Effector memory CD8-positive, alpha-beta T cell (primary cell): ENCODE measurements at places on chromosomes 2 and 18.

GRCh38 chr18:58038063-58038462 is 6.0 kb upstream of the NEDD4L start:
- H3K4me1 ChIP-seq, result peaks cover 6% of the 10 kb centered on the region
- H3K27me3 ChIP-seq, result peaks cover 42% of the 10 kb centered on the region
- no peak overlapping the region for H3K27ac ChIP-seq
- no peak for DNase-seq
- no peak overlapping the region for H3K4me3 ChIP-seq

DNA sequence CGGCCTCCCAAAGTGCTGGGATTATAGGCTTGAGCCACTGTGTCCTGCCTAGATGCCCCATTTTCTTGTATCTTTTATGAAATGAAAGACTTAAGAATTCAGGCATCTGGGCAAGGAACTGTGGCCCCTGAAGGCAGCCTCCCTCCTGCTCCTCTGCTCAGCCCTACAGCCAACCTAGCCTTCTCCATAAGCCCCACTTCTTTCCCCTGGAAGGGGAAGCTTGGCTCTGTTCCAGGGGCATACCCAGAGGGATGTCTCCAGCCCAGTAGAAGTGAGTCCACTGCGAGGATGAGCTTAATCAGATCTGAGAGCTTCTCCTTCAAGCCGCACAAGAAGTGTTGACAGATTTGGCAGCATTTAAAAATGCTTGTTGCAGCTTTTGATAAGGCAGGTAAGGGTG is 39.7 kb downstream of the RHOB start:
- no peak overlapping the region for H3K4me3 ChIP-seq
- H3K4me1 ChIP-seq, result peaks cover 1% of the 10 kb centered on the region
- H3K36me3 ChIP-seq, result no peaks in the 10 kb centered on the region
- H3K27ac ChIP-seq, result no peak overlapping the region
- no peak for DNase-seq

DNA sequence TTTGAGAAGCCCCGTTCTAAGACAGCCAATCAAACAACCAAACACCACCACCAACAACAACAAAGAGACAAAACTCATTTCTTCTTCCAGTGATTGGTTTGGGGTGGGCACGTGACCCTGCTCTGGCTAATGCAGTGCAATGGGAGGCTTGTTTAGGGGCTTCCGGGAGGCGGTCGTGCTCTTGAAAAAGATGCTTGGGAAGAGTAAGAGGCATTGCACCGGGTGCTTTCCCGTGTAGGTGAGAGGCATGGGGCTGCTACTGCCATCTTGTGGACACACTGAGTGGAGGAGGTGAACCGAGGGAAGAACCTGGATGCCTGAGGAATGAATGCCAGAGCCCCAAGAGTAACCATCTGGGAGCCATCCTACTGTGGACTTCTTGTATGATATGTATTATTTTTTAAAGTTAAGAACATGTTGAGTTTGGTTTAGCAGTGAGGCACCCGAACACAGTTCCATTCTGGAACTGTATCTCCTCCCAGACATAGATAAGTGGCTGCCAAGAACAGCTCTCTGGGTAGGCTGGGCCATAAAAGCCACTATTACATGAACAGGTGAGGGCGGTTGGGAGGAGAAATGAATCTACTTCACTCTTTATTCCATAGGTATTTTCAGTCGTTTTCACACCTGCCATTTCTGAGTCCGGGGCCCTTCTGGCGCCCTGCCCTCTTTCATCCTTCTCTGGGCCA is 19.1 kb upstream of the ARHGAP25 start:
- H3K4me3 ChIP-seq, result peak overlapping the region; percentile 42
- H3K27me3 ChIP-seq, result no peaks in the 10 kb centered on the region
- no peak overlapping the region for H3K27ac ChIP-seq
- no peaks in the 10 kb centered on the region for H3K36me3 ChIP-seq
- peaks cover 38% of the 10 kb centered on the region for H3K4me1 ChIP-seq
- DNase-seq, result peak; percentile 44

DNA sequence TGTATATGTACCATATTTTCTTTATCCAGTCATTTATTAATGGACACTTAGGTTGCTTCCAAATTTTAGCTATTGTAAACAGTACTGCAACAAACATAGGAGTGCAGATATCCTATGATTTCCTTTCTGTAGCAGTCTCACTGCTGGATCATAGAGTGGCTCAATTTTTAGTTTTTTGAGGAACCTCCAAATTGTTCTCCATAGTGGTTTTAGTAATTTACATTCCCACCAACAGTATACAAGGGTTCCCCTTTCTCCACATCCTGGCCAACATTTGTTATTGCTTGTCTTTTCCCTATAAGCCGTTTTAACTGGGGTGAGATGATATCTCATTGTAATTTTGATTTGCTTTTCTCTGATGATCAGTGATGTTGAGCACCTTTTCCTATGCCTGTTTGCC is 114.3 kb downstream of the TMEM17 start:
- no peak overlapping the region for H3K4me3 ChIP-seq
- peaks cover 19% of the 10 kb centered on the region for H3K27me3 ChIP-seq
- H3K27ac ChIP-seq, result no peak overlapping the region
- H3K4me1 ChIP-seq, result no peaks in the 10 kb centered on the region
- no peak for DNase-seq
- no peaks in the 10 kb centered on the region for H3K36me3 ChIP-seq

GRCh38 chr2:53629501-53629900 is 138.1 kb upstream of the CHAC2 start:
- no peak overlapping the region for H3K4me3 ChIP-seq
- no peak overlapping the region for H3K27ac ChIP-seq
- no peak for DNase-seq
- no peaks in the 10 kb centered on the region for H3K27me3 ChIP-seq
- H3K4me1 ChIP-seq, result no peaks in the 10 kb centered on the region

DNA sequence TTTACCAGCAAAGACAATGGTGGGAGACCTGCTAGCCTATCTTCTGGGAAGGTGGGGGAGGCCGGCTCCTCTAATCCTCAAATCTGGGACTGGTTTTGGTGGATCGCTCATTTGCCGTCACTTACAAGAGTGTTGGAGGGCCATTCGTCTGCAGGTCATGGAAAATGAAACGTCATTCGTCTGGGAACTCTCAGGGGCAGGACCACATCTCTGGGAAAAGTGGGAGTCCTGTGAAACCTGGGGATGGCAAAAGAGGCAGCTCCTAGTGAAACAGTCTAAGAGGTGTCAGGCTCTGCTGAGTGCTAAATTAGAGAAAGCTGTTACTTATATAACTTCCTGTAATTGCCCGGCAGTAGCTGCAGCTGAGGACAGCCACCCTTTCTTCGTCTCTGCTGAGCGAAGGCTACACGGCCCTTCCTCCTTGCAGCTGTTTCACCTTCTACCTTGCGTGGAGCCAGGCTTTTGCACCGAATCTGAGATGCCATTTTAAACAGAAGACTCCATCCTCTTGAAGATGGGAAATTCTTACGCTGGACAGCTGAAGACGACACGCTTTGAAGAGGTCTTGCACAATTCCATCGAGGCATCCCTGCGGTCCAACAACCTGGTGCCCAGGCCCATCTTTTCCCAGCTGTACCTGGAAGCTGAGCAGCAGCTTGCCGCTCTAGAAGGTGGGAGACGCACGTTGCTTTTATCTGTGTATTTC is 22.4 kb downstream of the GREB1 start:
- no peak overlapping the region for H3K4me3 ChIP-seq
- peaks cover 5% of the 10 kb centered on the region for H3K4me1 ChIP-seq
- H3K27ac ChIP-seq, result no peak overlapping the region
- DNase-seq, result no peak
- H3K36me3 ChIP-seq, result no peaks in the 10 kb centered on the region

DNA sequence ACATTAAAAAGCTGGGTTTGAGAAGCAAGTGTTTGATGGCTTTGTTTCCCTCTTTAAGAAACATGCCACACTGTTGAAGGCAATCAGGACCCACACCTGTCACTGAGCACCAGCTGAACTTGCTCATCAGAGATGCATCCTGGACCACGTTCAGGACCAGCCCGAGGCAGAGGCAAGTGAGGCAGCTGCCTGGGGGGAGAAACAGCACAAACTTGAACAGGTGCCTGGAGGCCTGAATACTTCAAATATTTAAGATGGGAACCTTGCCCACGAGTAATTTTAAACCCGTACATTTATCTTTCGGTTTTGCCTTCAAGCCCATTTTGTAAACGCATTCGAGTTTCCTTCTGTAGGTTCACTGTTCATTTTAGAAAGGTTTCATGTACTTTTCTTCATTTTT is 421.3 kb downstream of the NYAP2 start:
- H3K4me3 ChIP-seq, result no peak overlapping the region
- no peaks in the 10 kb centered on the region for H3K4me1 ChIP-seq
- H3K27ac ChIP-seq, result no peak overlapping the region
- H3K27me3 ChIP-seq, result no peaks in the 10 kb centered on the region
- no peaks in the 10 kb centered on the region for H3K36me3 ChIP-seq
- DNase-seq, result no peak

- H3K27me3 ChIP-seq, result no peaks in the 10 kb centered on the region
- peaks cover 18% of the 10 kb centered on the region for H3K4me1 ChIP-seq
- no peak for DNase-seq
- peaks cover 23% of the 10 kb centered on the region for H3K36me3 ChIP-seq
These were observed 160.8 kb downstream of the AGPS start for GRCh38 chr2:177553176-177553884.

DNA sequence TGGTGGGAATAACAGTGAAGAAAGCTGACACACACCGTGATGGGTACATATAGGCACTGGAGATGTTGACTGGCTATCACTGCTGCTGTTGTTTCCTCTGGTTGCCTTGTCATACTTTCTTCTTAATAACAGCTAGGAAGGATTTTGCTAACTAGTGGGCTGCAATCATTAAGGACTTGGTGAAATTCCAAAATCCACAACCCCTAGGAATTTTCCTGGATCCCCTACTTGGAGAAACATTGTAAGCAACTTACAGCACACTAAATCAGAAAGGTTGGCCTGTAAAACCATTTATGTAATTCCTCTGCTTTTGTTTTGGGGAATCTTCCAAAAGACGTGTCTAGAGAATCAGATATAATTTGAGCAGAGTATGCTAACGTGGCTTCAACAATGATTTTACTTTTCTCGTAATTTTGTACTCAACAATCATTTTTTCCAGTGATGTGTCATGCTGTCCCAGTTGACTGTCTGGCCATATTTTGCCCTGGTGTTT is 8.0 kb upstream of the COL3A1 start:
- H3K4me1 ChIP-seq, result no peaks in the 10 kb centered on the region
- H3K36me3 ChIP-seq, result no peaks in the 10 kb centered on the region
- H3K27me3 ChIP-seq, result no peaks in the 10 kb centered on the region
- H3K27ac ChIP-seq, result no peak overlapping the region
- H3K4me3 ChIP-seq, result no peak overlapping the region

GRCh38 chr18:76805221-76805620 is 17.1 kb upstream of the ZNF236 start:
- H3K27me3 ChIP-seq, result peaks cover 12% of the 10 kb centered on the region
- H3K36me3 ChIP-seq, result peaks cover 17% of the 10 kb centered on the region
- no peak overlapping the region for H3K27ac ChIP-seq
- H3K4me3 ChIP-seq, result no peak overlapping the region
- no peak for DNase-seq
